ENCODE measurements at places on chromosomes 1 and 21.

DNA sequence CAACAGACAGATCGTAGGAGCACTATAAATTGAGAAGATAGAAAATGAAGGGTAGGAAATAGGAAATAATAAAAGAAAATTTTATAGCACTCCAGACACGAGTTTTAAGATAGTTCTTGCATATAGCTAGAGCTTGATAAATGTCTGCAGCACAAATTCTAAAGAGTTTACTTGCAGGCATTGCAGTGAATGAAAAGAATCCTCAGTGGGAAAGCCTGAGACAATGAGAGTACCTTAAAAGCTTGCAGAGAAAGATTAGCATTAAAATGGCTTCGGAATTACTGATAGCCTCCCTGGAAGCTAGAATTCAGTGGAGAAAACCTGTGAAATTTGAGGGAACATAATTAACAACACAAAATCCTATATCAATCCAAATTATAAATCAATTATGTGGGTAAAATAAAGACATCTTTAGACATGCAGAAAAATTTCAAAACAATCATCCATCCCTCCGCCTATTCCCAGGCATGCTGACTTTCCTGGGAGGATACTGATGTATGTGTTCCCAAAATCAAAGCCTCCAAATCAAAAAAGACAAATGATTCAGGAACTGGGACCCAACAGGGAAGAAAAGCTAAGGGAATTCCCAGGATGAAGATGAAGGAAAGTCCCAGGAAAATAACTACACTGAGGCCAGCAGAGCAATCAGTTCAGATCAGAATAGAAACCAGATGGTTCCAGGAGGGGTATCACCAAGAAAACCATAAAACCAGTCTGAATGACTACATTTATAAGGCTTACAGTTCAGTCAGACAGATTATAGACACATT, 305.9 kb upstream of the USP25 start:
- no peak for DNase-seq

GRCh38 chr1:181583598-181583997, 100.3 kb downstream of the CACNA1E start:
- DNase-seq = no peak

GRCh38 chr1:173048621-173049321, 2.0 kb downstream of the TNFSF18 start:
- no peak for DNase-seq

GRCh38 chr1:100612540-100612939, 74.6 kb downstream of the GPR88 start:
- DNase-seq = no peak

- no peak for DNase-seq
Observed at GRCh38 chr1:66932291-66932690, 7.5 kb downstream of the MIER1 start.

- no peak for DNase-seq
Observed at GRCh38 chr1:119784191-119784781, 15.6 kb upstream of the HMGCS2 start.

DNA sequence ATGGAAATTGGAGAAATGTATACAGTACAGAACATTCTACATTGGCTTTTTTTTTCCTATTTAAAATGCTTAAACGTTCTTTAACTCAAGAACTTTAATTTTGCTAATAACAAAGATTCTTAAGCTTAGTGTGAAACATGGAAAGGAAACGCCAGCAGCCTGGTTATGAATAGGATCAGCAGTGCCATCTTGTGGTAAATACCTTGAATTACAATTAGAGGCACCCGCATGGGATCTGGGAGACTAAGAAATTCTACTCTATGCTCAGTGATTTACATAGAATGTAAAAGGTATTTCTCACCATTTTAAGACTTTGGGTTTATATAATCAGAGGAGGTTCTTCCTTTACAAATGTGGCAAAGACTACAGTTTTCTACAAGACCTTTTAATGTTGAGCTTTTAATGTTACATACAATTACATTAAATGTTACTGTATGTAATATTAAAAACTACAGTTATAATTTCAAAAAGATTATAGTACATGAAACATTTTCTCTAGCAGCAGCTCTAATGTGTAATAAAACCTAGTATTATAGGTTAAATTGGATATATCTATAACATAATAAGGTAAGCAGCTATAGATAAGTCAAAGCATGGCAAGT, 32.1 kb upstream of the APOBEC4 start:
- no peak for DNase-seq

DNA sequence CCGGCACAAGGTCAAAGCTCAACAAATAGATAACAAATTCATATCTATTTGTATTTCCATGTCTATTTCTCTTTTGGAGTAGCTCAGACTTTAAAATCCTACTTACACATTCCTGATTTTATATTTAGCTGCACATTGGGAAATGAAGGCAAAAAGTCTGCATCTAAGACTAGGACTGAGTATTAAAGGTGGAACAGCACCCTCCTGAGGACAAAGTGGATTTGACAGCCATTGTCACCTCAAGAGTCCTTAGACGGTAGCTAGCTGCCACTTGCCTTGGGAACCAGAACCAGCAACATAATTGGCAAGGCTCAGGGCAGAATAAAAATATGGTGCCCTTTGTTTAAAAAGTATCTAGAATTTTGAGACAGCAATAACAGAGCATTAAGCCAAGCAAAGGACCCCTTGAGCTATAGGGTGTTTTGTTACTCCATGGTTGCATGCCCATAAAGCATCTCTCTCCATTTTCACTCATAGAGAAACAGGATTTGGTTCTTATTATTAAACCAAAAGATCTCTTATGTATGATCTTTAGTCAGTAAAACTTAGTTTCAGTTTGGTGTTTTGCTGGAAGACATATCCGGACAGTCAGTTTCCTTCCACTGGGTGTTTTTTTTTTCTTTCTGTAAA, 30.0 kb upstream of the SGIP1 start:
- DNase-seq = no peak

DNA sequence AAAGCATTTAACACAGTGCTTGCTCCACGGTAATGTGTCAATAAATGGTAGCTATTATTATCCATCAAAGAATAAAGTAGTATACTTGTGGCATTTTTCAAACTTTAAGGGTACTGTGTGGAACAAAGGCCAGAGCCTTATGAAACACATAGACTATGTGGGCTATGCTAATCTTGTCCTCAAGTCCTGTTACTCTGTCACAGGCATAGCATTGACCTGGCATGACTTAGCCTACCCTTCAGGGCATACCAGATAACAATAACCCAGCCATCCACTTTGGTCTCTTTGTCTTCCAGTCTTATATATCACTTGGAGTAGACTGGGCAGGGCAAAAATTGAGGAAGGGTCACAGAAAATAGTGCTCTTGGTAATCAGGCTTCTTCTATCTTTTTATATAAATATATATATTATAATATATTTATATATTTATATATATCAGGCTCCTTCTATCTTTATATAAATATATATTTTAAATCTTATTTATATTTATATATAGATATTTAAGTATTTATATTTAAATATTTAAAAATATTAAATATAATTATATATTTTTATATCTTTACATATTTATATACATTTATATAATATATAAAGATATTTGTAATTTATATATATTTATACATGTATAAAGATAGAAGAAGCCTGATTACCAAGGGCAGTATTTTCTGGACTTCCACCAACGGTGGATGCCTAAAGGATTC, 66.1 kb upstream of the CNN3 start:
- no peak for DNase-seq

GRCh38 chr1:87143413-87144135, 185.1 kb upstream of the LMO4 start:
- no peak for DNase-seq

GRCh38 chr1:181126289-181126688, 37.8 kb downstream of the IER5 start:
- no peak for DNase-seq

GRCh38 chr1:246587606-246588005, 21.4 kb downstream of the CNST start:
- DNase-seq = no peak

GRCh38 chr1:190169311-190170067, 308.2 kb downstream of the BRINP3 start:
- DNase-seq = no peak

GRCh38 chr1:18109058-18109755, 1.6 kb downstream of the IGSF21 start:
- no peak for DNase-seq

DNA sequence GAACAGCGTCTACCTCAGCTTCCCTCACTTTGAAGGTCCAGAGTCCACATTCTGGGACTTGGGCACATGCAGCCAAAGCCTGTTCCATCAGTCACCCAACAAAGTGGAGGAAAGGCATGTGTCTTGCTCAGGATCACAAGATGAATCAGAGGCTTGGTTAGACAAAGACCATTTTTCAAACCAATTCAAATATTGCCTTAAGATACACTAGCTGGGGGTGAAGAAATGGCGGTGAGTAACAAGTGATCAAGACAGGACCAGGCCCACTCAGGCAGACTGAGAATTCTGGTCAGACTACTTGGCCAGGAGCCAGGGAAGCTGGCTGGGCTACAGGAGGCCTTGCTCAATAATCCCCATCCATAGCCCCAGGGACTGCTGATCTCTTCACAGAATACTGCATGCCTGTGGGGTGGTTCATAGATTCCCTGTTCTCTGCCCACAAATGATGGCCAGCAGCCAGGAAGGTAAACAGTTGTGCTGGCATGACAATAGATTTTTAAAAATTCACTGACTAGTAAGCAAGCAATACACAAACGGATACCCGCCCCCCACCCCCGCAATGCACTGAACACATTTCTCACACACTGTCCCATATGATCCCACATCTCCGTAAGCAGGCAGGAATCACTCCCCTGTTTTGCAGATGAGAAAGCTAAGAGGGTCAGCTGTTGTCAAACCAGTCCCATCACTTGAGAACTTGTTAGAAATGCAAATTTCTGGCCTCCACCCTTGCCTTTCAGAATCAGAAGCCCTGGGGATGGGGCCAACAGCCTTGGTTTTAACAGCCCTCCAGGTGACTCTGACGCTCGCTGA, 27.2 kb downstream of the ERI3 start:
- DNase-seq = no peak

DNA sequence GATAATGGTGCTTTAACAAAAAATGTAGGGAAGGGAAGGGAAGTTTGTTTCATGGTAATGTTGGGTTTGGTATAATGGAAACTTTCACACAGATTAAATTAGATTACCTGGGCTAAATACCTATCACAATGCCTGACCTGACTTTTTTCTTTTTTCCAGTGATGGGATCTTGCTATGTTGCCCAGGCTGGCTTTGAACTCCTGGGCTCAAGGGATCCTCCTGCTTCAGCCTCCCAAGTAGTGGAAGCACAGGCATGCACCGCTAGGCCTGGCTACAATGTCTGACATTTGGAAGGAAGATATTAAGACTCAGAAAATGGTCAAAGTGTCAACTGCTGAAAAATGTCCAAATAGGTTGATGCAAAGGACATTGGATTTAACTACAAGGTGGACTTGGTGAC, 67.4 kb downstream of the KCNK1 start:
- DNase-seq = no peak

DNA sequence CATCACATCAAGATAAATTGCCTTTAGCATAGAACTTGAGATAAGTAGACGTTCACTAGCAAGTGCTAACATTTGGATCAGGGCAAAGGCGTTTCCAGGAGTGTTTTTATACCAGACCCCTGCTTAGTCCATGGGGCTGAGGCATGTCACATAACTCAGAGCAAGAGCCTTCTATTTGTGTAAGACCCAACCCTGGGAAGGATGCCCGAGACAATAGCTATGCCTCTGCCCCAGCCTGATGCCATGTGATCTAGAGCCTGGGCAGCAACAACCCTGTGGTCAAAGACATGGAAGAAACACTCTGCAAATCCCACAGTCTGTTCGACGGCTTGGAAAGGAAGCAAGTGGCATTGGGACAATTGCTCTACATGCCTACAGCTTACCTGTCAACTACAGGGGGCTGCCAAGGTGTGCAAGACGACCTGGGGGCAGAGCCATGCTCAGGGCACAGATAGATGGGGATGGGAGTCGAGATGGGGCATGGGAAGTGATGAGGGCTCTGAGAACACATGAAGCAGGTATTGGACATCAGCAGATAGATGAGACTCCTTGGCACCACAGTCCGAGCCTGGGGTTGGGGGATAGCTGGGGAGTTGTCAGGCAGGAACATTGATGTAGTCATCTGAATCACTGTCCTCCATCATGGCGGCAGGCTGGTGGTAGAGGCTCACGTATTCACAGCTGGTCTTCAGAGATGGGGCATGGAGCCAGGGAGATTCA, 7.3 kb downstream of the IL24 start:
- DNase-seq = no peak

DNA sequence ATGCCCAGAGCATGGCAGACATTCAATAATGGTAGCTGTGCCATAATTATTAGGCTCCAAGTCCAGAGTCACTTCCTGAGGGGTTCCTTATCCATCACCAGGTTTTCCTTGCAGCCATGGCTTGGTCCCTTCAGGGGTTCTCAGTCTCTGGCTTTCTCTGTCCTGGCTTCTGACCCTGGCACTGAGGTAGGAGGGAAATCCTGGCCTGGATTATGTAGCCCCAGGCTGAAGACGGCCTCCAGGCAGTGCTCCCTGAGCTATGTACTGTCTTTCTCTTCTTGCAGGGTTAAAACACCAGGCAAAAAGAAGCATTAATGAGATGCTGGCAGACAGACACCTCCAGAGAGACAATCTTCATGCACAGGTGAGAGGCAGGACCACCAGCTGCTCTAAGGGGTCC, 9.5 kb upstream of the PADI3 start:
- no peak for DNase-seq

GRCh38 chr1:119766374-119766794, 2.3 kb downstream of the HMGCS2 start:
- DNase-seq = no peak

DNA sequence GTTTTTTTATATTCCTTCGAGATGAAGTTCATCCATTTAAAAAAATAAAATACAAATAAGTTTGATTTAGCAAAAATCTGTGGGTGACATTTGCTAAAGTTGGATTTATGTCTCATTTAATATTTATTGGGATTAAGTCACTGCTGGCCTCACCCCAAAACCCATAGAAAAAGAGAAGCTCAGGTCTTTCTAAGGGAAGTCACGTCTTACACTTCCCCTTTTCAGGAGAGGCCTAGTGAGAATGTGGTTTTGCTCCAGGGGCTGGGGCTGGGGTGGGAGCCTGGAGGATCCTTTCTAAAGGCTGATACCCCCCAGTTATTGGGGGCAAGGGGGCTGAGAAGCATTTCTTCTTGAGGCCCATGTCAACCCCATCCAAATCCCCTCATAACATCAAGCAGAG, 300.3 kb downstream of the DSCAM start:
- no peak for DNase-seq

GRCh38 chr1:247942624-247943023, 6.0 kb upstream of the OR2L8 start:
- no peak for DNase-seq

DNA sequence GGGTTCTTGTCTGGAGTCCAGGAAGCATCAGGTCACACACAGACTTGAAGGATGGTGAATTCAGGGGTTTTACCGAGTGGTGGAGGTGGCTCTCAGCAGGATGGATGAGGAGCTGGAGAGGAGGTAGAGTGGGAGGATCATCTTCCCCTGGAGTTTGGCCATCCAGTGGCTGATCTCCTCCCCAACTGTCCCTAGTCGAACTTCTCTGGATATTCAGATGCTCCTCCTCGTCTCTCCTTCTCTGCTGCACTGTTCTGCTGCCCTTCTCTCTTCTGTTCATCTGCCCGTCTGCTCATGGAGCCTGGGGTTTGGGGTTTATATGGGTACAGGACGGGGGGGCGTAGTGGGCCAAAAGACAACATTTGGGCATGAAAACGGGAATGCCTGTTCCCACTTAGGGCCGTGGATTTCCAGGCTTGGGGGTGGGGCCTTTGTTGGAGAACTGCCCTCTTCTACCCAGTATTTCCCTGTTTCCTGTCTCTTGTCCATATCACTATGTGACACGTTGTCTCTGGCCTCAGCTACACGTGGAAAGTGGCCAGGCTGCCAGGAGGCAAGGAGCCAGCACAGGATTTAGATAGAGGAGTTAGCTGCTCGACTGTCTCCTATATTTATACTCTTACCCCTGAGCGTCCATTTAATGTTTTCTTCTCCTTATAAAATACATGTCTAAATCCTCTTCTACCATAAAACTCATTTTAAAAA, 76.7 kb downstream of the SIPA1L2 start:
- DNase-seq = no peak

Data from T-helper 22 cell (primary cell).